ENCODE measurements at places on chromosomes 1 and 21.

DNA sequence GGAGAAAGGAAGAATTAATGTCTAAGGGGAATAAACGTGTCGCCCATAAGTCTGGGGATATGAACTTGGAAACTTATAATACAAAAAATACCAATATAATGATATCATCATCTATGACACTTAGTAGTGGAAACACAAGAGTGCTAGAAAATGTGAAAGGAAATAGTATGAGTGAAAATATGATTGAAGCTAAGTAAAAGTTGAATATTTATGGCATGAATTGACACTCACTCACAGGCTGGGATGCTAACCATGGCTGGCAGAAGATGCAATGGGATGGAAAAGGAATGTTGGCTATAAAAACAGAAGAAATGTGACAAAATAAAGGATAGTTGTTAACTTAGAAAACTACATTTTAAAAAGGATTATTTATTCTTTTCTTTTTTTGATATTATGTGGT lies 120.1 kb downstream of the XPR1 start:
- DNase-seq, result no peak

DNA sequence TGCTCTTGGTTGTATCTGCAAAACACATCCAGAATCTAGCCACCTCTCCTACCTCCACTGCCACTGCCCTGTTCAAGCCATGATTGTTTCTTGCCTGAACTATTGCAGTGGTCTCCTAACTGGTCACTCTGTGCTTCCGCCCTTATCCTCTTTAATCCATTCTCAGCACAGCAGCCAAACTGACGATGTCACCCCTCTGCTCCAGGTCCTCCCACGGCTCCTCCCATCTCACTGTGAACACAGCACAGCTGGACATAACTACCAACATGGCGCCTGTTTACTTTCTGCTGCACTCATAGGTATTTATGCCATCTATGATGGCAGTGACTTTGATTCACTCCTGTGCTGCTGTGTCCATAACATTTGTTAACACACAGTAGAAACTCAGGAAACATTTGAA lies 406.7 kb downstream of the DISC1 start:
- no peak for DNase-seq

GRCh38 chr1:200857804-200858203 lies 15.0 kb upstream of the GPR25 start:
- no peak for DNase-seq

DNA sequence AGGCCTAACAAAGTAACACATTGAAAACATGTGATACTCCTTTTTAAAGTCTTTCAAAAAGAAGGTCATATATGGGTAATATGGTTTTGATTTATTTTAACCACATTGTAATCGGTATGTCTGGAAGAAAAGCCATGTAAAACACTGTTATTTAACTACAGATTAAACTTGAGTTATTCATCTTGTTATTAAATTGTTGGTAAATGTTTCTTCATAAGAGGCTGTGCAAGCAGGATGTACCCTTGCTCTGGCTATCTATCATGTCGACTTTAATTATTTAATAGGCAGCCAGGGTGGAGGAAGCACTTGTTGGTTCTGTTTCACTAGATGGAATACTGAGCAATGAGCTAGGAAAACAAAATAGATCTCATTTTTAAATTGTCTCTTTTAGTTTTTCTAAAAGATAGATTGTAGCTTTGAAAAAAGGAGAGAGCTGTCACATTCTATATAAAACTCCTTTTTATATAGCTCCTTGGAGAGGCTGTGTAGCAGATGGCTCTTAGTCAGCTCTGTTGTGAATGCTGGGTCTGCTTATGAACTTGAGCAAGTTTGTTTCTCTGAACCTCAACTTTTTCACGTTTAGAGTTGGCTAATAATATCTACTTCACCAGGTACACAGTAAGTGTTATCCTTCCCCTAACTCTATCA lies 39.5 kb downstream of the LRRC8B start:
- no peak for DNase-seq

- DNase-seq, result no peak
These were observed 10.6 kb downstream of the HCRTR1 start for GRCh38 chr1:31627930-31628559.

DNA sequence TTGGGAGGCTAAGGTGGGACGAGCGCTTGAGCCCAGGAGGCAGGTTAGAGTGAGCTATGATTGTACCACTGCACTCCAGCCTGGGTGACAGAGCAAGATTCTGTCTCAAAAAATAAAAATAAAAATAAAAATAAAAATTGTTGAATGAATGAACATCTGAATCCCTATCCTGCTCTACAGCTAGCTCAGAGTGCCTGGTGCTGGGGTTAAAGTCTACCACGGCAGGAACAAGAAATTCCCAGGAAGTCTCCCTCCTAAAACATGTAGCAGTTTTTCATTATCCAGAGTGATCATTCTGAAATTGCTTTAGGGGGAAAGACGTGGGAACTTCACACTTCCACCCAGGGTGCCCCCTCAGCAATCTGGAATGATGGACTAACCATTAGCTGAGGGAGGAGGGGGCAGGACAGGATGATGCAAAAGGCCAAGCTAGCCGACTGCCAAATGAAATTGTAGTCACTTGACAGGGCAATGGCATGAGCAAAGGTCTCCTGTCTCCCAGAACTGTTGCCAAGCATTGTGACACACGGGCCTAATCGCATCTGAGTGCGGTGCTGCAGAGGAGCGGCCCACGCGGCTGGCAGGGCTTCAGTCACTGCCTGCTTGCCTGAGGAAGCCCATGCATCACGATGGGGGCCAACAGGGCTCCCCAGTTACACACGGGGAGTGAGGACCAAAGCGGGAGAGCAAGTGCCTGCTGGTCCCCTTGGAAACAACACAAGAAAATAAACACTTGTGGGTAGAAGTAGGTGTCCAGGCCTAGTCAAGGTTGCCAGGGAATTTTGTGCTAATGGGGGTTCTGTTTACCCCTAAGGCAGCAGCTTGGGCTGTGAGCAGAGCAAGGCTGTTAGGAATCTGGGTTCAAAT lies 85.7 kb downstream of the NENF start:
- peak; percentile 70 for DNase-seq

DNA sequence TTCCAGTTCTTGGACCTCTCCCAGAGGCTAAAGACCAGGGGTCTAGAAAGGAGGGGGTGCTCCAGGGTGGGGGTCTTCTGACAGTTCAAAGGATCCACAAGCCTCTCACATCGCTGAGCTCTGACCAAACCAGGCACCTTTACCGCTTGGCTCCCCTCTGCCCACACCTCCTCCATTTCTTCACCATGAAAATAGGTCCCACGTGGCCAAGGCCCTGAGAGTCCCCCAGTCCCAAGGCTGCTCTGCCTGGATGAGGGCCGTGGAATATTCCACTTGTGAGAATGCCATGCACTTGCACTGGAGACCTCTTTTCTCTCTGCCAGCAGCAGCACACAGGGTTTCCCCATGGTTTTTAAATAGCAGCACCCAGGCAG lies 87.4 kb downstream of the ITPKB start:
- no peak for DNase-seq

- DNase-seq, result no peak
These were observed 8.0 kb downstream of the TENT5B start for GRCh38 chr1:27004471-27005165.

GRCh38 chr1:47209725-47210325 lies 20.0 kb upstream of the PDZK1IP1 start:
- no peak for DNase-seq

- DNase-seq, result no peak
These were observed 465.2 kb downstream of the AJAP1 start for GRCh38 chr1:5119366-5120234.

DNA sequence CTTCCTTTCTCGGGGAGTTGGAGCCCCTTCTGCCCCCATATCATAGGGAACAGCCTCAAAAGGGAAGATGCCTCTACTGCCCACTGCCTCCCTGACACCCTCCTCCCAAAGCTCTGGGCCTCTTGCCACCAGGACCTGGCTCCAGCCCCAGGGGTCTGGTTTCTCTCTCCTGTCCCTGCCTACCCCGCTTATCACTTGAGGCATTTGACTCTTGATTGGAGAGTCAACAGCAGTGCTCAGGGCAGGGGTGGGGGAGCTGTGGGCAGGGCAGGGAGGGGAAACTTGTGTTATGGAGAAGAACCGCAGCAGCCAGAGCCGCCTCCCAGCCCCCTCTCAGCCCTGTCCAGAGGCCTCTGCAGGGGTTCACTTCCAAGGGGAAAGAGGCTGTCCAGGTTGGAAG lies 573 bp downstream of the TRIM63 start:
- DNase-seq, result no peak

GRCh38 chr1:109909561-109909960 lies 1.1 kb upstream of the CSF1 start:
- DNase-seq, result no peak

- no peak for DNase-seq
These were observed 75.2 kb upstream of the KCNA3 start for GRCh38 chr1:110749960-110750359.

- no peak for DNase-seq
These were observed 770.0 kb upstream of the RGS18 start for GRCh38 chr1:191388283-191388682.

DNA sequence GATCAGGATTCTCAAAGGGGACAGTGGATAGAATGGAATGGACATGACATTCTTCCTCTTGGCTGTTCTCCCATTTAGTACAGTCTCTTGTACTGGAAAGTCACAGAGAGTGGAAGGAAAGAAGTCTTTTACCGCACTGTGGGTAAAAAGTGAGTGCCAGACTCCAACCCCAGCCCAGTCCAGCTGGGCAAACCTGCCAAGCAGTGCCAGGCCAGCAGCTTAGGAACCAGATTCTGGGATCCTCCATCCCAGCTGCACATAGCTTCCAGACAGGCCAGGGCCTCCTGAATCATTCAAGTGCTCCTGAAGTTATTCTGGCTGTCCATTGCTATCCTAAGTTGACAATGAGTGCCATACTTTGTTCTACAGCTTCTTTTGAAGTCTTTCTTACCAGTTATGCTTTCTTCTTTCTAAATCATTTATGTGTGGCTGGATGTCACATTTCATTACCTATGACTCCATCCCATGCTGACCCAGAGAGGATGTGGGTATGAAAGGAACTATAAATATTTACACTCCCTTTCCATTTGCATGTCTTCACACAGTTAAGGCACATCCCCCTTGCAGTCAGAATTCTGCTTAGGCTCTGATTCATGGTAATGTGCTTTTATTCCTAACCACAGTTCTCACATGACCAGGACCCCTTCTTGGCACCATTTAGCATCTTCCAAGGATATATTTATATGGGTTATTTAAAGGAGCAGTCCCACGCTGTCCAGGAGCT lies 88.9 kb downstream of the AK5 start:
- DNase-seq, result no peak

DNA sequence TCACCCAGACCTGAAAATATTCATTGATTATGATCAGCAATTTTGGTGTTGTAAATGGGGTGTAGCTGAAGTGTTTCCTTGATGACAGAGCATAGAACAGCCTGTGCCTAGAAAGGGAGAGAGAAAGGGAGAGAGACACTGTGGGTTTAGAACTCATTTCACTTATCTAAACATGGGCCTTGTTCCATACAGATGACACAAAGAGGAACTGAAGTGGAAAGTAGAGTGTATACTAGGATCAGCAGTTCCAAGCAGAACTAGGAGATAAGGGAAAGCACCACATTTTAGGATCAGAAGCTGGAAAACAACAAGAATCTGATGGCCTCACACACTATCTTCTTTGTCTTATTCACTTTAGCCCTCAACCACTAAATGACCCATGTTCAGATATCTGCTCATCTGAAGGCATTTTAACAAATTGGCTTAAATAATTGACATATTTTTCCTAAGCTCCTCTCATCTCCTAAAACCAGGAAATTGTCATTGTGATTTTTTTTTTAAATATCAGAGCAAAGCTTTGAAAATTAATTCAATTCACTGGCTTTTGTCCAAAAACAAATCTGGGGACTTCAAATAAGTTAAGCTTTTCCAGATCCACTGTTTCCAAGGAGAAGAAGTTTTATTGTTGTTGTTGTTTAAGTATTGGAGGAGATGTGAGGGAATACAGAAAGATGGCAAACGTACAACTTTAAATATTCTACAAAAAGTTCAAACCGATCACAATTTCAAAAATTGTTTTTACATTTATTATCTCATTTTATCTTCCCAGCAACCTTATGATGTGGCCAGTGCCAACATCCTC lies 103.8 kb downstream of the LYPLAL1 start:
- DNase-seq, result no peak

GRCh38 chr1:234398849-234399381 lies 25.7 kb downstream of the COA6 start:
- DNase-seq, result no peak
